ENCODE measurements at places on chromosomes 12 and 14.

GRCh38 chr12:96749999-96750398 is 157.1 kb upstream of the NEDD1 start:
- DNase-seq: no peak

DNA sequence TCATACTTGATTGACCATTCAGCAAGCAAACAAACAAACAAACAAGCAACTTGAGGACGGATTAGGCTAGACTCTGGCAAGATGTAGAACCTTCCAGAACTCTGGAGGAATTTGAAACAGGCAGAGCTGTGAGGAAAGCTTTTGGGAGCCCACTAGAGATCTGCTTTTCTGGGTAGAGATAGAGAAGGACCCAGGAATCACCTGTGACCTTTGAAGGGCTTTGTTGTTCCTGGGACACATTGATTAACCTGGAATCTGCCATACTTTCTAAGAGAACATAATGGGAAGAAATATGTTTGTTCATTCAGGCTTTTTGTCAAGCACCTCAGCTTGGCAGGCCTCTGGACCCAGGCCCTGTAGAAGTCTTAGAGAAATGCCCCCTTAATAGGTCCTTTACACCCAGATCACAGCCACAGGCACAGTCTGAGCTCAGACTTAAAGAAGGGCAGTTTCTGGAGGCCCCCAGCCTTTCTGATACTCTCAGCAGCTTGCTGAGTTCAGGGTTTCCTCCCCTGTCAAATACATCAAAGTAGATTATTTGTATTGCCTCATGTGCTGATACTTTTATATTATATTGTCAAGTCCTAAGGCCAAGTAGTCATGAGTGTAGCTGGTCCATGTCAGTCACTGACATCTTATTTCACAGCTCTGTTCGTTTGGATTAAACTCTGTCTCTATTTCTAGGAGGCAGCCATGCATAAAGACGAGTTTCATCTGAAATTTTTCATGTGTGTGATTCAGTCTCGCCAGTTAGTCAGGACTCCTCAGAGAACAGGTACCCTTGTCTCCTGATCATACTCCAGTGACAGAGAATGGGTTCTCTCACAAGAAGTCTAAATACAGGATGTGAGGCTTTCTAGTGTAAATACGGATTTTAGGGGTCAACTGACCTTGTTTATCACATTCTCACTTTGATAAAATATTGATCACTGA is 1.1 kb upstream of the SENP1 start:
- DNase-seq: no peak

GRCh38 chr12:47377414-47378221 is 297.9 kb upstream of the AMIGO2 start:
- no peak for DNase-seq

DNA sequence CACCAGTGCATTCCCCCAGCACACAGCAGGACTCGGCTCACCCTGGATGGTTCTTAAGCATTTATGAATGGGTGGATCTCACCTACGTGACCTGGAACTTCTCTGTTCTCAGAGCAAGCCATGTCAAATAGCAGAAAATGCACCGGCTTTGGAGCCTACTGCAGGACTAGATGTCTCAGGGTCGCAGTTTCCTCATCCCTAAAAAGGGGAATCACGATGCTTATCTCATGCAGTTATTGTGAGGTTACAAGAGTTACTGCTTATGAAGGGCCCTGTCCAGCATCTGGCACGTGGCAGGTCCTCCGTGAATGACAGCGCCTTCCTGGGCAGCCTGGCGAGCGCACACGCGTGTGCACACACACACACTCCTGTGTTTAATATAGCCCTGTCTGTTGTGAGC is 128.5 kb downstream of the ETV6 start:
- DNase-seq: no peak

DNA sequence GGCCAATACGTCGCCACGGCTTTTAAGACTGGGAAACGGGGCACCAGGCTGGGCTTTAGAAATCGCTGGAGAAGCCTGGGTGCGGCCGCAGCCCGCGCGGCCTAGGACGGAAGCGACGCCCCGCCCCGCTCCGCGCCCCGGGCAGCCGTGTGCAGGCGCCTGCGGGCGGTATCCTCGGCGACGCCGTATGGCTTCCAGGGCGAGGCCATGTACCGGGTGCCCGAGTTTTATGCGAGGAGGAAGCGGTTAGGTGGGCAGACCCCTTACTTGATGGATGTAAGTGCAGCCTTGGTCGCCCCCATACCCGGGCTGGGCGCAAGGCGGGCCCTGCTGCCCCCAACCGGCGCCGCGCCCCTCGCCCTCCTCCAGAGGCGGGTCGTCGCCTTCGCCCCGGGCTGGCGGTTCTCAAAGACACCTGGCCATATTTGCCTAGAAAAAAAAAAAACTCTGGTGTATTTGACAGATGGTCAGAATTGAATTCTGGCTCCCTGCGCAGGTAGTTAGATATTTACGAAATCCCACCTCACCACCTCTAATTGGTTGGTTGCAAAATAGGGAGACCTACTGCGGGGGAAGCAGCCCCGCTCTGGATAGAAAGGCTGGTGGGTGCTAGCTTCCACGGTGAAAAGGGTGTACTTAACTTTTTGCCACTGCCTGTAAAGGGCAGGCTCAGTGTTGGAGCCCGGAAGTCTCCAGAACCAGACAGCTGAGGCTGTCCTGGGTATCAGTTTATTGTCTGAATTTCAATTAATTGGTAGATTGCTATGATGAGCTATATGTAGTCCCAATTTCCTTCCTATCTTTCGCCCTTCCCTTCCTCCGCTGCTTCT is at the start of gene PPP1R36:
PPP1R36 (plus strand) TSS at position 171 of the 830 bp plus-strand sequence; CDS start at position 208, 37 bp downstream.
- DNase-seq: peak; percentile 41

Measured in inflammatory macrophage treated with lipopolysaccharide for 1 hour (primary cell).